NCI-H524 (cell line): ENCODE measurements at places on chromosomes 1 and 21.

- DNase-seq = no peak
These were observed 24.3 kb downstream of the RTCA start for GRCh38 chr1:100290291-100290690.

GRCh38 chr1:166193057-166193698, 26.4 kb upstream of the FAM78B start:
- no peak for DNase-seq

DNA sequence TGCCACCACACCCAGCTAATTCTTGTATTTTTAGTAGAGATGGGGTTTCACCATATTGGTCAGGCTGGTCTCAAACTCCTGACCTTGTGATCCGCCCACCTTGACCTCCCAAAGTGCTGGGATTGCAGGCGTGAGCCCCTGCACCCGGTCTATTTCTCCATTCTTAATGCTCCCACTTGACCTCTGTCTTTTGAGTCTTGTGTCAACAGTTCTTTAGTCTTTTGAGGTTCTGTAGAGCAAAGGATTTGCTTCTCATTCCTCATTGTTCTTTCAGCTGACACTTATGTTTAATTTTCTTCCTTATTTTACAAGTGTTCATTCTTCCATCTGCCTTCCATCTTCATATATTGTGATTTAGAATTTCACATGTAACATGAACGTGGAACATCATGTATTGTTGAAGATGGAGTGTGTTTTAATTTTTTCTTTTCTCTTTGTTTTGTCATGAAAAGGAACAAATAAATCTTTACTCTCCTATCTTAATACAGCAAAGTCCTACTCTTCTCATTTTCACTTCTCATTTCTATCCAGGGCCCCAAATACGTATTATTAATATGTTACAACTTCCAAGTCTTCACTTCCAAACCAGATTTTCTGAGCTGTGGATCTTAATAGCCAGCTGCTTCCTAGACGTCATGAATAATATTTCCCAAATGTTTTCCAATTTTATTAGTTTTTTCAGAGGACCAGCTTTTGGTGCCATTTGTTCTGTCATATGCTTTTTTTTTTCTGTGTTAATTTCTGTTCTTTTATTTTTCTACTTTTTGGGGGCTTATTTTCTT, 16.9 kb downstream of the MTF2 start:
- DNase-seq = no peak

GRCh38 chr1:866095-866494, 57.6 kb upstream of the SAMD11 start:
- DNase-seq = no peak

- DNase-seq = no peak
These were observed 408.4 kb downstream of the NTNG1 start for GRCh38 chr1:107549152-107549810.

DNA sequence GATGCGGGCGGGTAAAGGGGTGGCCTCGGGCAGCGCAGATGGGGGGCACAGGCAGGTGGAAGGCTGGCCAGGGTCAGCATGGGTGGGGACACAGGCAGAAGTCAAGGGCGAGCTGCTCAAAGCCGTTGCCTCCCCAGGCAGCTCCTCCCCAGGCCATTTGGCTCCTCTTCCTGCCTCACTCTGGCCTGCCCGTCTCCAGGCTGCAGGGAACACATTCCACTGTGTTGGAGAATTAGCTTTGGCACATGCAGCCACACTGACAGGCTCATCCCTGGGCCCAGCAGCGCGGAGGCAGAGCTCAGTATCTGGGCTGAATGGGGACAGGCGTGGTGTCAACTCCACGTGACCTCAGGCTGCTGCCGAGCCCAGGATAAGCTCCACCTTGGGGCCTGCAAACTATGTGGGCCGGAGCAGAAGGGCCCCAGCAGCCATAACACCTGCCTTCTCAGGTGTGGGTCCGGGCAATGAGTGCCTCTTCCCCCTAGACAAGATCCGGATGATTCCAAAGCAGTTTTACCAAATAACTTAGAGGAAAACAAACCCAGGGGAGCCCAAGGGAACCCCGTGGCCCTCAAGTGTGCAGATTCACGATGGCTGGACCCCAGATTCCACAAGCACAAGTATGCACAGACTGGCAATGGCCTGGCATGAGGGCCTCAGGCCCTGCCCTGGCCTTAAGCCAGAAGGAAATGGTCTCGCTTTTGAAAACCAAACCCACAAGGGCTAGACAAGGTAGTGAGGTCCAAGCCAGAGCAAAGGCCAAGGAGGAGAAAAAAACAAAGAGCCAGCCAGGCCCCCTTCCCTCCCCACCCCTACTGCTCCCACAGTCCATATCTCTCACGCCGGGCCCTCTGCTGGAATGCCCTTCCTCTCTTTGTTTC, 40.2 kb downstream of the HSPG2 start:
- no peak for DNase-seq

DNA sequence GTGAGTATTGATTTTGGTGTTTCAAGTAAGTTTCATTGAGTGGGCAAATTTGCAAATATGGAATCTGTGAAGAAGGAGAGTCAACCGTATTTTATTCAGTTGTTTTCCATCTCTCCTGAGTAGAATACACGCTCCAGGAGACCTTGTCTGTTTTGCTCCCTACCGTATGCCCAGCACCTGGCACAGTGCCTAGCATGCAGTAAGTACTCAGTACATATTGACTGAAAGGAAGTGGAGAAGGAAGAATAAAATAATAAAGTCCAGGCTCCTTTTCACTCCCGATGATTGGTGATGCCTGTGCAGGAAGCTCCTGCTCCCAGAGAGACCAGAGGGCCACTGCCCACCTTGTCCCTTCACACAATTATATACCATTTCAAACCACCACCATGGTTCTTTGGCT, 59.4 kb upstream of the NEK2 start:
- no peak for DNase-seq

DNA sequence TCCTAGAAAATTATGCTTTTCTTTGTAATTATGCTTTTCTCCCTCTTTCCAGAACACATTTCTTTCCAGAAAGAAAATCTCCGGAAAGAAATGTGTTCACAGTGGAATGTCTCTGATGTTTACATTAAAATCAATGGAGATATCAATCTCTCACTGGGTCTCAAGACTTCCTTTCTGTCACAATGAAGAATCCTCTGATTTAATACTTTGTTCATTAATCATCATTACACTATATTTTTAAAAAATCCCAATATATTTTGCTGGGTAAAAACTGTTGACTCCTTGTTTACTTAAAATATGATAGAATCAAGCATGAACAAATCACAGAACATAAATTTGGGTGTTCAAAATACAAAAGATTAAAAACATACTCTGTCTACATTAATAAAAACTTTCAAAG, 26.3 kb upstream of the TGFBR3 start:
- DNase-seq = no peak

GRCh38 chr1:12531179-12531499, 86.9 kb downstream of the DHRS3 start:
- no peak for DNase-seq

DNA sequence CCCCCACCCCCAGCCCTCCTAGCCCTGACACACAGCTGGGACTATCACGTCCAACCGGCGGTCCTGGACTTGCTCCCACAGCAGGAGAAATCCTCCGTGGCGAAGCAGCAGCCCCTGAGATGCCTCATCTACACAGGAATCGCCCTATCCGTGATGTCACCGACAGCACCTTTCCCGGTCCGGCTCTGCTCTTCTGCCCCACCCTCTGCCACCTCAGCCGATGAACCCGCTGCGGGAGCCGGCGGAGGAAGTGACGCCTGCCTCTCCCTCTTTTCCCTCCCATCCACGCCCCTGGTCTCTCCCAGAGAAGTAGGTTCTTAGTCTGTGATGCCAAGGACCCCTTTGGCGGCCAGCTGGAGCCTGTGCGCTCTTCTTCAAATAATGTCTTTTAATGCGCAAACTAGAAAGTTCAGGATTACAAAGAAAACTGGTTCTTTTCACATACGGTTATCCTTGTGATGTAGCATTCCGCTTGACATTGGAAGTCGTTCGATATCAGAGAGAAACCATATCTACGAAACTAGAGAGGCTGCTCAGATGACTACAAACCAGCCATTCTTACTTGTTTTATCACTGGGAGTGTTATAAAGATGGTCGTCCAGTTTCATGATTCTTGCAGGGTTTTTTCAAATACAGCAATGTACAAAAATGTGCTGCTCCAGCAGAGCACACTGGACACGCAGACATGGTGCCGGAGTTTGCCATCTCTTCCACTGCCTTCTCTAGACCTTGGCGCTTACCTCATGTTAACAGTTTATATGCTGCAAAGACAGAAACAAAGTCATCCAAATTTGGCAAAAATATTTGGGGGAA, 120.3 kb downstream of the PPIAL4G start:
- no peak for DNase-seq
